ENCODE measurements at places on chromosomes 4 and X.

DNA sequence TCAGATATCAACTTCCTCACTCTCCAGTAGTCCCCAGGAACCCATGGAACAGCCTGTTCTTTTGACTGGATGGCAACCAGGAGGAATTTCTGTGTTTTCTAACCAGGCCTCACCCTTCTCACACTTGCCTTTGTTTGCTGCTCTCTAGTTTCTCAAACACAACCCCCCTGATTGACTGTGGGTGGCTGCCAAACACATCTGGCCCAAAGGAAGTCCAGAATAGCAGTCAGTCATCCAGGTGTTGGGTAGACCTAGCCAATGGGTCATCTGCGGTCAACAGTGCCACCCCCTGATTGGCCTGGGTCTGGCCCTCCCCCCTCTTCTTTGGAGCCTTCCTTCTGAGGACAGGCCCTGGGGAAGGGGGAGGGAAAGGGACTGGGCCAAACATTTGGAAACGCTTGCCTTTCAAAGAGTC, 53.7 kb downstream of the MSX1 start:
- no peak overlapping the region for H3K4me3 ChIP-seq
- DNase-seq: no peak
- H3K27me3 ChIP-seq: peaks cover 4% of the 10 kb centered on the region
- no peak overlapping the region for H3K27ac ChIP-seq
- no peaks in the 10 kb centered on the region for H3K4me1 ChIP-seq

DNA sequence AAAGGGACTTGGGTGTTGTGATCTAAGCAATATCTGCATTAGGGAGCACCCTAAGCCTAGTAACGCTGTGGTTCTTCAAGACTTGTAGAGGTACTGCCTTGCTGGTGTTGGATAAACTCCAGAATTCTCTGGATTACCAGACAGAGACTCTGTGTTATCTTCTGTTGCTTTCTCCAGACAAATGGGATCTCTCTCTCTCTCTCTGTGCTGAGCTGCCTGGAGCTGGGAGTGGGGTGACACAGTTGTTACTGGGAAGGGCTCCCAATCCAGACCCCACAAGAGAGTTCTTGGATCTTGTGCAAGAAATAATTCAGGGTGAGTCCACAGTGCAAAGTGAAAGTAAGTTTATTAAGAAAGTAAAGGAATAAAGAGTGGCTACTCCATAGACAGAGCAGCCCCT, 48.8 kb downstream of the MCUB start:
- H3K4me1 ChIP-seq: peaks cover 84% of the 10 kb centered on the region
- H3K27ac ChIP-seq: peak overlapping the region; percentile 72
- H3K27me3 ChIP-seq: no peaks in the 10 kb centered on the region
- H3K4me3 ChIP-seq: peak overlapping the region; percentile 67
- no peak for DNase-seq

- no peak overlapping the region for H3K4me3 ChIP-seq
- H3K27ac ChIP-seq: no peak overlapping the region
- H3K36me3 ChIP-seq: no peaks in the 10 kb centered on the region
- peaks cover 10% of the 10 kb centered on the region for H3K27me3 ChIP-seq
- no peak for DNase-seq
These were observed 13.4 kb downstream of the EVC start for GRCh38 chr4:5724377-5724776.

DNA sequence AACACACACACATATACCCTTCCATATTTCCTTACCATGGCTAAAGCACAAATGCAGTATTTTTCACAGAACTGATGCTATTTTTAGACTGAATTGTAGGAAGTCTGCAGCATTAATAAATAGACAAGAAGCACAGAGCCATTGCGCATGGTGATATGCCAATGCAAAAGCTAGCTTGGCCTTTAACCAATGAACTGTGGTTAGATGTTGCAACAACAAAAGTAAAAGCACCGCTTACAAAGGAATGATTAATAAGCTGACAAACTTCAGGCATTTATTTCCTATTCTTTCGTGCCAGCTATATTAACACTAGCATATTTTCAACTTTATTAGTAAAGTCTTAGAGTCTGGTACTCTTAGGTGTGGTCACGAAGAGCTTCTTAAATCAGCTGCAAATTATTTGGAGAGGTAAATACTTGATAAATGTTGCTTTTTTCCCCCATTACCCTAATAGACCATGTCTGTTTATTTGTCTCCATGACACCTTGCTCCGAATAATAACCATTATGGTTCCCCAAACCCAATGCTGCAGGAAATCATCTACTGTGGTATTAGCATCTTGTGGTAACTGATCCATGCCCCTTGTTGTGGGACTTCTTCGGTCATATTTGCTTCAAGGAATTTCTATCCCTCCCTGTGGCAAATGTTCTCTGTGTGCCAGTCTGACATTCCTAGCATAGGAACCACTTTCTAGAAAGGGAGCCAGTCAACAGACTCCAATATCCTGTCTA, 306.1 kb upstream of the TAPT1 start:
- H3K27me3 ChIP-seq: no peaks in the 10 kb centered on the region
- no peak overlapping the region for H3K4me3 ChIP-seq
- no peaks in the 10 kb centered on the region for H3K36me3 ChIP-seq

DNA sequence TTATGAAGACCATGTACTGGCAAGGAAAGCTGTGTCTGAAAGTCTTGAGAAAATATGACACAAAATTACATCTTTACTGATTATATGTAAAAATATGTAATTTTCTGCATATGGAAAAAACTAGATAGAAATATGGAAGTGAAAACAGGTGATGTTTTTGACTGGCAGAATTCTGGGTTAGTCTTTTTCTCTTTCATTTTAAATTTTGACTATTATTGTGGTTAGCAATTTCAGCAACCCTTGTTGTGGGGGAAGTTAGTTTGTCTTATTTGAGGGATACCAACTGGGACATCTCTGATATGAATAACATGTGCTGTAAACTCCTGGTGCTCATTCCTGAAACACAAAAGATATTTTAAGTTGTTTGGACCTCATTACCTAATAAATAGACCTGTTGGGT, 49.9 kb upstream of the CPEB2 start:
- H3K27ac ChIP-seq: no peak overlapping the region
- no peak for DNase-seq
- no peak overlapping the region for H3K4me3 ChIP-seq

GRCh38 chr4:108636246-108636645, 14.2 kb upstream of the OSTC start:
- H3K4me1 ChIP-seq: peaks cover 2% of the 10 kb centered on the region
- no peak overlapping the region for H3K27ac ChIP-seq
- H3K27me3 ChIP-seq: no peaks in the 10 kb centered on the region
- peaks cover 8% of the 10 kb centered on the region for H3K36me3 ChIP-seq

- no peaks in the 10 kb centered on the region for H3K4me1 ChIP-seq
- peaks cover 53% of the 10 kb centered on the region for H3K36me3 ChIP-seq
- H3K27me3 ChIP-seq: no peaks in the 10 kb centered on the region
- no peak for DNase-seq
- H3K27ac ChIP-seq: no peak overlapping the region
These were observed 138.9 kb downstream of the PTTG2 start for GRCh38 chr4:38099020-38099600.

GRCh38 chr4:127788517-127788916, 6.4 kb downstream of the HSPA4L start:
- H3K36me3 ChIP-seq: no peaks in the 10 kb centered on the region
- no peak overlapping the region for H3K27ac ChIP-seq
- no peaks in the 10 kb centered on the region for H3K4me1 ChIP-seq
- no peak for DNase-seq
- H3K4me3 ChIP-seq: no peak overlapping the region
